ENCODE measurements at places on chromosomes 3 and 15. TPM values are rescaled to one million over a fixed set of nuclear protein-coding genes. Genes with fewer than 3 reads are reported as not detected.

GRCh38 chr15:90970274-90970673 is 15.6 kb downstream of the RCCD1 start:
- H3K4me1 ChIP-seq, result peaks cover under 1% of the 10 kb centered on the region
- peaks cover 51% of the 10 kb centered on the region for H3K36me3 ChIP-seq
- H3K27me3 ChIP-seq, result no peaks in the 10 kb centered on the region
- H3K4me3 ChIP-seq, result no peak overlapping the region
- no peak for DNase-seq
- H3K27ac ChIP-seq, result no peak overlapping the region

DNA sequence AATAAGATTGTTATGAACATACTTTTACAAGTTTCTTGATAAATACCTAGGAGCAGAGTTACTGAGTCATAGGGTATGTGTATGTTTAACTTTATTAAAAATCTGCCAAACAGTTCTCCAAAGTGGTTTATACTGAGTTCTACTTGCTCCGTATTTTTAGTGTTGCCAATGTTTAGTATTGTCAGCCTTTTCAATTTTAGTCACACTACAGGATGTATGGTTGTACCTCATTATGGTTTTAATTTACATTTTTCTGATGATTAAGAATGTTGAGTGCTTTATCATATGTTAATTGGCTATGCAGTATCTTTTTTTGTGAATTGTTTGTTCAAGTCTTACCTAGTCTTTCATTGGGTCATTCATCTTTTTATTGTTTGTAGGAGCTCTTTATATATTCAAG is 4.3 kb downstream of the TMOD3 start:
- peak overlapping the region; percentile 30 for H3K27ac ChIP-seq
- H3K4me3 ChIP-seq, result no peak overlapping the region
- no peaks in the 10 kb centered on the region for H3K27me3 ChIP-seq
- peaks cover 1% of the 10 kb centered on the region for H3K36me3 ChIP-seq

GRCh38 chr3:179794355-179794754 is 141.5 kb downstream of the USP13 start:
- H3K4me3 ChIP-seq, result no peak overlapping the region
- H3K36me3 ChIP-seq, result no peaks in the 10 kb centered on the region
- no peak overlapping the region for H3K27ac ChIP-seq
- DNase-seq, result no peak
- H3K27me3 ChIP-seq, result peaks cover 2% of the 10 kb centered on the region

GRCh38 chr3:62277986-62278385 is 95.4 kb downstream of the FEZF2 start:
- peaks cover 1% of the 10 kb centered on the region for H3K27me3 ChIP-seq
- no peak overlapping the region for H3K4me3 ChIP-seq

GRCh38 chr3:196202516-196202970 is 8.7 kb downstream of the ZDHHC19 start:
- peaks cover 3% of the 10 kb centered on the region for H3K27me3 ChIP-seq
- DNase-seq, result no peak
- peaks cover 9% of the 10 kb centered on the region for H3K4me1 ChIP-seq
- no peaks in the 10 kb centered on the region for H3K36me3 ChIP-seq

GRCh38 chr15:101004500-101004899 is 85.3 kb downstream of the LRRK1 start:
- no peaks in the 10 kb centered on the region for H3K36me3 ChIP-seq
- H3K4me1 ChIP-seq, result peaks cover 18% of the 10 kb centered on the region
- no peak for DNase-seq

- DNase-seq, result no peak
- H3K27me3 ChIP-seq, result no peaks in the 10 kb centered on the region
- H3K4me3 ChIP-seq, result no peak overlapping the region
- H3K4me1 ChIP-seq, result no peaks in the 10 kb centered on the region
- H3K36me3 ChIP-seq, result no peaks in the 10 kb centered on the region
Observed at GRCh38 chr15:97708252-97708651, 252.3 kb upstream of the ARRDC4 start.

DNA sequence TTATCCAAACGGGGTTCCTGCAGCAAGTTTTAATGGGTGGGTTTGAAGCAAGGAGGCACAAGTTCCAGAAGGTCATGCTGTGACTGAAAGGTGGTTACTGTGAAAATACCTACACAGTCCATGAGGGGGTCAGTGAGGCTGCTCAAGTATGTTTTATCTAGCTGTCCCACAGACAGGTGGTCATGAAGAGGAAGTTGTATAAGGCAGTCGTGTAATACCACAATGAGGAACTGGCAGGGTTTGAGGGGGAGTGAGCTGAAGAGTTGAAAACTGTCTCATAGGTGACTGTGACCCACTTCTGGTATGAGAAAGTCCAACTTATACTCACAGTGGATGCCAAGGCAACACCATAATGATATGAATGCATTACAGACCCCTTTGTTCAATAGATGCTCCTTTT is 856.8 kb downstream of the OTOL1 start:
- DNase-seq, result no peak
- no peaks in the 10 kb centered on the region for H3K4me1 ChIP-seq
- H3K36me3 ChIP-seq, result no peaks in the 10 kb centered on the region
- no peak overlapping the region for H3K4me3 ChIP-seq
- no peak overlapping the region for H3K27ac ChIP-seq

GRCh38 chr15:92078270-92078669 is 224.8 kb downstream of the SLCO3A1 start:
- no peaks in the 10 kb centered on the region for H3K36me3 ChIP-seq
- H3K27ac ChIP-seq, result no peak overlapping the region
- H3K4me3 ChIP-seq, result no peak overlapping the region
- peaks cover 25% of the 10 kb centered on the region for H3K4me1 ChIP-seq
- DNase-seq, result no peak

DNA sequence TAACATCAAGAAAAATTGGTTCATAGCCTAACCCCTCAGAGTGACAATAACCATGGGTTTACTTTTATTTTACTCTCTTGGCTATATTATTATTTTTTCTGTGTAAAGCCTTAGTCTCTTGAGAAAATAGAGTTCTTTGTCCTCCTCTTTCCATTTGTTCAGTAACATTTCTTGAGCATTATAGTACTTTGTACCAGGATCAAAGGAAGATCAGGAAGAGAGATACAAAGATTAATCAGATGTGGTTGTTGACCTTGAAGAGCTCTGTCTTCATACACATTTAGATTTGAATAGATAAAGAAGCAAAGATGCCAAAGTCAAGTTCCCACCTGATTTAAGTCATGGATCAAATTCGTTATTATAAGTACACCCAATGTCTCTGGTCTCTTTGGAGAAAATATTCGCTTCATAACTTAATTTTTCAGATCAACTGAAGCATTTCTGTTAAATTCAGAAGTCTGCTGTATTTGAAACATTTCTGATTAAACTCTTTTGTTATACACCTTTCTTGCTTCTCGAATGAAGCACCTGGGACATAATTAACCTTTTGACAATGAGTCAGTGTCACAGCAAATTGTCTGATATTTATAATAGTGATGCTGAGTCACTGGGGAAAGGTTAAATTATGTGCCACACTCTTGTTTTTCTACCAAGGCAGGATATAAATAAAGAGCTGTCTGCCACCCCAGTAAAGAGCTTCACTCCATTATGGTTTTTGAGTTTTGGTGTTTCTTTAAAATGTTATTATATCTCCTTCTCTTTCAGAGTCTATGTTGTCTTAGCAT is 100.2 kb downstream of the GHSR start:
- DNase-seq, result no peak
- H3K4me1 ChIP-seq, result no peaks in the 10 kb centered on the region
- H3K27me3 ChIP-seq, result no peaks in the 10 kb centered on the region
- H3K4me3 ChIP-seq, result no peak overlapping the region
- peaks cover 27% of the 10 kb centered on the region for H3K36me3 ChIP-seq
- H3K27ac ChIP-seq, result no peak overlapping the region

- H3K4me1 ChIP-seq, result peaks cover 10% of the 10 kb centered on the region
- no peak for DNase-seq
- peaks cover 5% of the 10 kb centered on the region for H3K36me3 ChIP-seq
Observed at GRCh38 chr3:23275061-23275460, 71.9 kb downstream of the UBE2E2 start.

GRCh38 chr3:9121366-9122001 is 128.0 kb downstream of the SRGAP3 start:
- H3K36me3 ChIP-seq, result no peaks in the 10 kb centered on the region
- DNase-seq, result no peak
- H3K4me1 ChIP-seq, result no peaks in the 10 kb centered on the region
- no peak overlapping the region for H3K27ac ChIP-seq

GRCh38 chr3:83934192-83935021 is 1024.4 kb upstream of the CADM2 start:
- H3K27ac ChIP-seq, result no peak overlapping the region
- H3K4me1 ChIP-seq, result no peaks in the 10 kb centered on the region
- no peak for DNase-seq
- H3K36me3 ChIP-seq, result no peaks in the 10 kb centered on the region
- H3K4me3 ChIP-seq, result no peak overlapping the region

DNA sequence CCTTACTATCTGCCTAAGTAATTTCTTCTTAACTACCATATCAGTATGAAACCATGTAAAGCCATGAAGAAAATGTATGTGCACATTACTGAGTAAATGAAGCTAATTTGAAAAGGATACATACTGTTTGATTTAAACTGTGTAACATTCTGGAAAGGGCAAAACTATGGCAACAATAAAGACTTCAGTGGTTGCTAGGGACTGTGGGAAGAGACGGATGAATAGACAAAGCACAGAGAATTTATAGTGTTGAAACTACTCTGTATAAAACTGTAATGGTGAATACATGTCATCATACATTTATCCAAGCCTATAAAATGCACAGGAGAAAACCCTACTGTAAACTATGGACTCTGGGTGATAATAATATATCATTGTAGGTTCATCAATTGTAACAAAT is 1103.7 kb upstream of the EPHA6 start:
- DNase-seq, result no peak
- H3K4me3 ChIP-seq, result no peak overlapping the region
- H3K4me1 ChIP-seq, result peaks cover 2% of the 10 kb centered on the region
- H3K27me3 ChIP-seq, result no peaks in the 10 kb centered on the region
- no peak overlapping the region for H3K27ac ChIP-seq

DNA sequence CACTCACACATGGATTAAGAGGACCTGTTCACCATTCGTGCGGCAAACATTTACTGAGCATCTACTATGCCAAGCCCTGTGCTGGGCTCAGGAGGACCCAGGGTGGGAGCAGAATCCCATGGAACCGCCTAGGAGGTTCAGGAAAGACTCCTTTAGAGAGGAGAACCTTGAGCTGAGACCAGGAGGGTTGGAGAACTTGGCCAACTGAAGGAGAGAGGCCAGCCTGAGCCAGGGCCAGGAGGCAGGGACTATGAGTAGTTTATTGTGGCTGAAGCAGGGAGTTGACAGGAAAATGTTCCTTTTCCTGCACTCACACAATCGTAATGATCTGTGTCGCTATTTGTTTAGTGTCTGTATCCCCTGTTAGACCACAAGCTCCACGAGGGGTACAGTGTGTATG is 71.3 kb downstream of the SLC30A4 start:
- no peaks in the 10 kb centered on the region for H3K36me3 ChIP-seq
- H3K4me3 ChIP-seq, result no peak overlapping the region
- peaks cover 19% of the 10 kb centered on the region for H3K4me1 ChIP-seq
- H3K27ac ChIP-seq, result no peak overlapping the region

- H3K27ac ChIP-seq, result no peak overlapping the region
- H3K4me3 ChIP-seq, result no peak overlapping the region
- no peak for DNase-seq
Observed at GRCh38 chr15:35605764-35606449, 59.9 kb upstream of the DPH6 start.

DNA sequence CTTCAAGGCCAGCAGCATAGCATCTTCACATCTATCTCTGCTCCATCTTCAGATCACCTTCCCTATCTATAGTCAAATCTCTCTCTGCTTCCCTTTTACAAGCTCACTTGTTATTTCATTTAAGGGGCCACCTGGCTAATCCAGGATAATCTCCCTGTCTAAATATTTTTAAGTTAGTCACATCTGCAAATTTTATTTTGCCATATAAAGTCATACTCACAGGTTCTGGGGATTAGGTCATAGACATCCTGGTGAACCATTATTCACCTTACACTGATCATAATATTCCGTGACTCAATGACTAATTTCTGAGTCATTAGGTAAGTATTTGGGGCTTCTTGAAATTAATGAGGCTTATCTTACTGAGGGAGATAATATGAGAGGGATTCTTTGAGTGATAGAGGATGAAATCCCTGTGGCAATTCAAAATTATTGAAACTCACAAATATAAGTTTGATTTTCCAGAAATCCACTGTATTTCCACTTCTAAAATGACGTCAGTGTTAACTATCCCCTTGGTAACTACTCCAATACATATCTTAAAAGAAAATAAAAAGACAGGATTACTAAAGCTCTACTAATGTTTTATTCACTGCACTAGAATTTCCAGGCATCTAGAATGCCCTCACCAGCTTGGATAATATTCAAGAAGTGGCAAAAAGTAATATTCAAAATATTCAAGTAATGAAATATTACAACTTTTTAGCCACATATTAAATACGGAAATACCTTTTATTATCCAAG is 93.7 kb upstream of the RBMS3 start:
- no peaks in the 10 kb centered on the region for H3K27me3 ChIP-seq
- no peak for DNase-seq
- H3K4me1 ChIP-seq, result peaks cover 12% of the 10 kb centered on the region
- H3K36me3 ChIP-seq, result no peaks in the 10 kb centered on the region
- peak overlapping the region; percentile 38 for H3K27ac ChIP-seq
- no peak overlapping the region for H3K4me3 ChIP-seq

GRCh38 chr3:116030131-116030850 is 407.0 kb downstream of the GAP43 start:
- DNase-seq, result no peak
- peaks cover 2% of the 10 kb centered on the region for H3K27me3 ChIP-seq
- H3K4me3 ChIP-seq, result no peak overlapping the region

DNA sequence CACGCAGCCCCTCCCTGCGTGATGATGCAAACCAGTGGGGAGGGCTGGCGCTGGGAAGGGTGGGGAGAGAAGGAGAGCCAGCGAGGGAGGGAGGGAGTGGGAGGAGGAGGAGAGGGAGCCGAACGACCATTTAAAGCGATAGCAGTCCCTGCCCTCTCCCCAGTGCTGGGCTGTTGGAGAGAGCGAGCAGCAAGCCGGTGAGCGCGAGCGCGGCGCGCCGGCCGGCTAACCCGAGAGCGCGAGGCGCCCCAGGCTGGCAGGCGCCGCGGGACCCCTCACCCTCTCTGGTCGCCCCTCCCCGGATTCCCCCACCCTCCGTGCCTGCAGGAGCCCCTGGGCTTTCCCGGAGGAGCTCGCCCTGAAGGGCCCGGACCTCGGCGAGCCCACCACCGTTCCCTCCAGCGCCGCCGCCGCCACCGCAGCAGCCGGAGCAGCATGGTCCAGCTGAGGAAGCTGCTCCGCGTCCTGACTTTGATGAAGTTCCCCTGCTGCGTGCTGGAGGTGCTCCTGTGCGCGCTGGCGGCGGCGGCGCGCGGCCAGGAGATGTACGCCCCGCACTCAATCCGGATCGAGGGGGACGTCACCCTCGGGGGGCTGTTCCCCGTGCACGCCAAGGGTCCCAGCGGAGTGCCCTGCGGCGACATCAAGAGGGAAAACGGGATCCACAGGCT is at the start of gene GRM7:
Gene GRM7 (plus strand): TSS at position 162 of the 671 bp plus-strand sequence.
- H3K36me3 ChIP-seq, result no peaks in the 10 kb centered on the region
- H3K27me3 ChIP-seq, result peaks cover 44% of the 10 kb centered on the region
- H3K4me1 ChIP-seq, result peaks cover 2% of the 10 kb centered on the region
- DNase-seq, result no peak

- no peak overlapping the region for H3K4me3 ChIP-seq
- no peak for DNase-seq
- peaks cover 22% of the 10 kb centered on the region for H3K27me3 ChIP-seq
- peaks cover 2% of the 10 kb centered on the region for H3K36me3 ChIP-seq
- H3K4me1 ChIP-seq, result no peaks in the 10 kb centered on the region
- H3K27ac ChIP-seq, result no peak overlapping the region
Observed at GRCh38 chr3:104578558-104578957, 788.2 kb upstream of the ALCAM start.

The GREM1 gene
- not detected for total RNA-seq

The CRELD1 gene
- 19.9 TPM for total RNA-seq

The IL5RA gene
- not detected for total RNA-seq

The SGO1 gene
- 36.2 TPM for total RNA-seq

The RNF111 gene
- 19.8 TPM for total RNA-seq

The RASGRP1 gene
- 44.2 TPM for total RNA-seq

The ABI3BP gene
- not detected for total RNA-seq

The REC114 gene
- not detected for total RNA-seq

The SLC22A13 gene
- not detected for total RNA-seq
